ENCODE measurements at places on chromosomes 5 and 9.

DNA sequence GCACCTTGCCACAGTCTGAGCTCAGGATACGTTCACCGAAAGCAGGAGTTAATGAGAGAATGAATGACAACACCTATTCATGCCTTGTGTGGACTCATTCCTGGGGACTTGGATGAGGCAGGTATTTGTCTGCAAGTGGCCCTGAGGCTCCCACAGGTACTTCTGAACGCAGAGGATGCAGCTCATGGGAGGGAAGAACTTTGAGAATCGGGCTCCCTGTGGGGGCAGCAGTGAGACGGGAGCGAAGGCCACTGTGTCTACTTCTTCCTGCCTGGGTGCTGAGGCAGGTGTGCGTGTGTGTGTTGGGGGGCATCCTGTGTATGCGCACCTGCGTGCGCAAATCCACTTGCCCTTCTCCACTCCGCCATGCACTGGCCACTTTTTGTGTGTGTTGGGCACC, 42.2 kb downstream of the PTPN3 start:
- no peak for DNase-seq

GRCh38 chr5:155530046-155530445, 516.5 kb downstream of the KIF4B start:
- no peak for DNase-seq

GRCh38 chr9:22046243-22046885, 37.3 kb upstream of the CDKN2B start:
- no peak for DNase-seq

- no peak for DNase-seq
These were observed 32.2 kb downstream of the CCDC69 start for GRCh38 chr5:151191661-151192060.

DNA sequence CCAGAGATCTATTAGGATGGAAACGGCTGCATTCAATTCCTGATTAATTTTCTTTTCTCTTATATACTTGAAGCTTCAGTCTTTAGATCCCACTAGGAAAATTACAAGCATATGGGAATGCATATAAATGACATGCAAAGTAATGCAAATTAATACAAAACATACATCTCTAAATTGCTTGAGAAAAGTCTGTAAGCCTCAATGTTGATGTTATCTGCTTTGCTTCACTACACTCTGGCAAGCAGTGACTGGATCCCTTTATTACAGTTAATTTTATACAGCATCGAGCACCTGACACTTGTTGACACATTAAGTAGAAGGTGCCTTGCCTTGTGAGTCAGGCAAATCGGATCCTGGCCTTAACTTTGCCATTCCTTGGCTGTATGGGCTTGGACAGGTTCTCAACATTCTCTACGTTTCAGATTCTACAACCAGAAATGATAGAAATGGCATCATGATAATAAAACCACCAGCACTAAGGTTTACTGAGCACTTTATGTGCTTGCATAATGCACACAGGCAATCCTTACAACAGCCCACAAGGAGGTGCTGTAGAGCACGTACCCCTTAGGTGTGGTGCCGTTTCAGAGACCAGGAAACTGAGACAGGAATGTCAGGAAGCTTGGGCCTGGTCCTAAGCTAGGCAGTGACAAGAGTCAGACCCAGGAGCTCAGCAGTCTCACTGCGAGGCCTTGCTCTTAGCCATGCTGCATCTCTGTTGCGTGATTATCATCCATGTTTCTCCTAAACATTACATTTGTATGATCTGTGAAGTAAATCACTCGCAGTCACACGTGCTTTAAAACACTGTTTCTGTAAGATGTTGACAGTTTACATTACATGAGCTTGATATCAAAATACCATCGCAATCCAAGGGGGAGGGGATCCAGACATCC, 2.7 kb downstream of the GCNT4 start:
- peak; percentile 74 for DNase-seq

- DNase-seq: no peak
These were observed 1177.8 kb upstream of the SEMA6A start for GRCh38 chr5:117752403-117752802.

- DNase-seq: no peak
These were observed 36.3 kb upstream of the SHISAL2B start for GRCh38 chr5:64653766-64654560.

GRCh38 chr9:125233678-125234077, 7.5 kb downstream of the HSPA5 start:
- DNase-seq: no peak

DNA sequence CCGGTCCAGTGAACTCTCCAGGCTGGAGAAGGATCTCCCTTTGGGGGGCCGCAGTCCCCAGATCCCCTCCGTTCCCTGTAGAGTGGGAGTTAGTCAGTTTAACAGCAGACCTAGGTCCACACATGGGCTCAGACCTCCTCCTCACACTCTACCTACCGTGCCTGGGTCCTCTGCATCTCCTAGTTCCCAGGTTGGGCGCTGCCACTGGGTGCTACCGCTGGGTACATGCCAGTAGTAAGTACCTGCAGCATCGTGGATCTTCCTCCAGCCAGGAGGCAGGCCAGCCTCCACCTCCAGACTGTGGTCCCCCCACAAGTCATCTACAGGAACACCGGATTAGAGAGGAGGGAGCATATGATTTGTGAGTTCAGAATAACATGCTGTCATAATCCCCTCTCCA, 802 bp downstream of the APBB3 start:
- no peak for DNase-seq

DNA sequence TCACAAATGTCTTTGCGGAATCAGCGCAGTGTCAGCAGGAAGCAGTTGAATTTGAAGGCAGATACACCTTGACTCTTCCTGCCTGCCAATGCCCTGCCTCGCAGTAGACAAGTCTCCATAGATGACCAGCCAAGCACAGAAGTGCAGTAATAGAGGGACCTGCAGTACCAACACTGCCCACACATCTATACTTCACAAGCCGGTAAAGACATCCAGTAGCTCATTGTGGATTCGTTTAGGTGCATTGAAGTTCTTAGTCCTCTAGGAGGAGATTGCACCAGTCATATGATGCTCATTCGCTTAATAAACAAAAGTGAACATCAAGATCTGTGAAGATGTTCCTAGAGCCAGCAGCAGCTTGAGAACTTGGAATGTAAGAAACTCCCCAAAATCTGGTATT, 7.1 kb upstream of the IFNA2 start:
- no peak for DNase-seq

DNA sequence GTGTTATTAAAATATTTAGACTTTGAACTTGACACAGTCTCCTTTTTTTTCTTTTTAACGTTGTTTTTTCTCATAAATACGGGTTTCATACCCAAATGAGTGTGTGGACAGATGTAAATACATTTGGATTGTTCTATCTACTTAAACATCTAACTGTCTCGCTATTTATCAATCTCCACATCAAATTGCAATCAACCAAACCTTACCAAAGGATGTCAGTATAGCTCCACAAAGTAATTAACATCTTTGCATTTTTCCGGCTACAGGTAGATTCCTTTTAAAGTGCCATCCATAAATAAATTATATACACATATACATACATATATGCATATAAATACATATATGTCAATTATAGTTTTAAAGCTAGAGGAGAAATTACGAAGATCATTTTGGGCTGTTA, 705 bp upstream of the CDH10 start:
- no peak for DNase-seq

DNA sequence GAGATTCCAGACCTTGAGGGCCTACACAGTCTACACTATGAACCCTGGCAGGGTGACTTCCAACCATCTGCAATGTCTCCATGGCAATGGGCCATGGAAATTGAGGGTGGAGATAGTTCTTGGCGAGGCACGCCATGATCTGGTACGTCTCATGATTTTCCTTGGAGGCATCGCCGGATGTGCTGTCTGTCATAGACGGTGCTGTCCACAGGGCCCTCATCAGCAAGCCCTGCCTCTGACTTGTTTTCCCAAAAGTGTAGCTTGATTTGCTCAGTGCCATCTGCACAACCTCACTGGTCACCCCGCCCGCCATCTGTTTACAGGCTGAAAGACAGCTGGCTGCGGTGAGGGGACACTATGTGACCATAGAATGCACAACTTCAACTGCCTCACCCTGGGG, 73.5 kb downstream of the BOD1 start:
- DNase-seq: no peak

- no peak for DNase-seq
These were observed 10.1 kb upstream of the ZNF484 start for GRCh38 chr9:92887880-92888338.

- no peak for DNase-seq
These were observed 123.6 kb upstream of the SLC1A3 start for GRCh38 chr5:36482812-36483211.

Data from CD4-positive, alpha-beta T cell treated with Interleukin-4 for 1 hour (primary cell).